ENCODE measurements at places on chromosomes 13 and 19.

DNA sequence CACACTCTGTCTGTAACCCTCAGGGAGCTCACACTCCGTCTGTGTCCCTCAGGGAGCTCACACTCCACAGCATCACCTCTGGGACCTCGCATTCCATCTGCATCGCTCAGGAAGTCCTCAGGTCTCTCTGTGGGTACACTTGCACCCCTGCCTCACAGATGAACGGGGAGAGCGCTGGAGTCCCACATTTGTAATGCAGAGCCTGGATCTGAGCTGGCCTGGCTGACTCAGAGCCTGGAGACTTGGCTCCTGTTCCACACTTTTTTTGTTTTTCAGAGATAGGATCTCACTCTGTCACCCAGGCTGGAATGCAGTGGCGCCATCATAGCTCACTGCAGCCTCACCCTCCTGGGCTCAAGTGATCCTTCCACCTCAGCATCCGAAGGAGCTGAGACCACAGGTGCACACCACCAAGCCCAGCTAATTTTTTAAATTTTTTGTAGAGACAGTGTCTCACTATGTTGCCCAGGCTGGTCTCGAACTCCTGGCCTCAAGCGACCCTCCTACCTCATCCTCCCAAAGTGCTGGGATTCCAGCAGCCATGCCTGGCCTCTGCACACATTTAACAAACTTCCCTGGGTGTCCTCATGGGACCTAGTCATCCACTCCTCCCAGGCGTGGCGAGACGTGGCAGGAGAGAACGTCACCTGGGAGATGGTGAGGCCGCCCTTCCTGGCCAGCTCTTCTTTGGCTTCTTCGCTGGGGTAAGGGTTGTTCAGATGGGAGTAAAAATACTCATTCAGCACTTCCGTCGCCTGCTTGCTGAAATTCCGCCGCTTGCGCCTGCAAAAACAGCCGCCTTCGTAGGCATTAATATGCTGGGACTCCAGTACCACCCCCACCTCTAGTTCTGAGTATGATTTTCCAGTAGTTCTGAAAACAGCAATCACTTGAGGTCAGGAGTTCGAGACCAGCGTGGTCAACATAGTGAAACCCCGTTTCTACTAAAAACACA lies 31.0 kb downstream of the CILP2 start:
- no peak for DNase-seq

DNA sequence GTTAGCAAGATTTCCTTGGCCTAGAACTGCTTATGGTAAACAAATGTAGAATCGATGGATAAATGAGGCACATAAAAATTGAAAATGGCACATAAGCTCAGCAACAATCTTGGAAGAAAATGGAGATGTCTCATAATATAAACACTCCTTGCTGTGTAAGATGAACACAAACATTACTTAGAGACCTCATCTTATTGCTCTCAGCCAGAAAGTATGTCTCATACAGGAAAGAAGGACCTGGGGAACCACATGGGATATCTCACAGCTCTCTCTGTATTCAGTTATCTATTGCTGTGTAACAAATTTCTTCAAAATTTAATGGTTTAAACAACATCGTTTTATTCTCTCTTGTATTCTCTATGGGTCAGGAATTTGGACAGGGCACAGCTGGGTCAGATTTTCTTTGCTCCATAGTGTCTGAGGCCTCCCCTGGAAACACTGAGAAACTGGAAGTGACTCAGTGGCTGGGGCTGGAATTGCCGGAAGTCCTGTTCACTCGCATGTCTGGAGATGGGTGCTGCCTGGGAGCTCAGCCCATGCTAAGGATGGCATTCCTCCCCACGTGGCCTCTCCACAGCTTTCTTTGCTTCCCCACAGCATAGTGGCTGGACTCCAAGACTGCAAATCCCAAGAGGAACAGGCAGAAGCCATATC lies 105.1 kb downstream of the NUFIP1 start:
- peak; percentile 90 for DNase-seq

DNA sequence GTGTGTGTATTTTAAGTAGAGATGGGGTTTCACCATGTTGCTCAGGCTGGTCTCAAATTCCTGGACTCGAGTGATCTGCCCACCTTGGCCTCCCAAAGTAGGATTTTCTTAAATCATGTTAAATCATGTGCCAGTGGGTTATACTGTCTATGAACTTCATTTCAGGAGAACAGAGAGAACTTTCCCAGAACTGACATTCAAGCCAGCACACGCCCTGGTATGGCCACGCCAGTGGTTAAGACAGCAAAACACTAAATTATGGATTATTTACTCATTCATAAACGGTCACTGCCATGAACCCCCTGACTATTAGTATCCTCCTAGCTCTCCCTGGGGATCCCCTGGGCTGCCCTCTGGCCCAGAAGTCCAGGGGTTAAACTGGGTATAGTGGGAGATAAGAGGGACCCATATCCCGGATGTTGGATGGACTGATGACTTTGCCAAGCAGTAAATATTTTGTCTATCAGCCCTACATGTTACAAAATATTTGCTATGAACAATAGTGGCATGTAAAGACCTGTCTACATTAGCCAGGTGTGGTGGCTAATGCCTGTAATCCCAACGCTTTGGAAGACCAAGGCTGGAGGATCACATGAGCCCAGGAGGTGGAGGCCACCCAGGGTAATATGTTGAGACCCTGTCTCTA lies 16.1 kb upstream of the STRN4 start:
- DNase-seq = no peak

GRCh38 chr13:20057963-20058362 lies 99.4 kb downstream of the ZMYM2 start:
- DNase-seq = no peak

- DNase-seq = no peak
Measured at GRCh38 chr13:112719556-112719955, 29.7 kb downstream of the ATP11A start.

DNA sequence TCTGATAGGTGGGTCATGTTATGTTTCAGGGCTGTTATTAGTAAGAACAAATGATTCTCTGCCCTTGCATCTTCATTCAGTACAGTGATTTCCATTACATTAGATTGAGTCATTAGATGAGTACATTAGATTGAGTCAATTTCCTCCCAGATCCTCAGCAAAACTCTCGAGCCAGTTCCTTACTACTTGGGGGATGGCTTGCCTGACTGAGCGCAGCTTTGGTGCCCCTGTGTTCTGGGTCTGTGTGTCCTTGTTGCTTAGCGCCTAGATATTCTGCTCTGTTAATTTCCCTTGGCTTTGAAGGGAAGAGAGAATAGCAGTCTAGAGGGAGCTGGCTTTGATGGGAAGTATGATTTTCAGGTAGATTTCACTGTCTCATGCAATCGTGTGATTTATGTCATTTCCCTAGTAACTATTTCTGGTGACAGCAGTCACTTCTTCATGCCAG lies 19.1 kb upstream of the SCEL start:
- DNase-seq = peak; percentile 12

GRCh38 chr13:42380420-42381164 lies 108.6 kb downstream of the AKAP11 start:
- no peak for DNase-seq

DNA sequence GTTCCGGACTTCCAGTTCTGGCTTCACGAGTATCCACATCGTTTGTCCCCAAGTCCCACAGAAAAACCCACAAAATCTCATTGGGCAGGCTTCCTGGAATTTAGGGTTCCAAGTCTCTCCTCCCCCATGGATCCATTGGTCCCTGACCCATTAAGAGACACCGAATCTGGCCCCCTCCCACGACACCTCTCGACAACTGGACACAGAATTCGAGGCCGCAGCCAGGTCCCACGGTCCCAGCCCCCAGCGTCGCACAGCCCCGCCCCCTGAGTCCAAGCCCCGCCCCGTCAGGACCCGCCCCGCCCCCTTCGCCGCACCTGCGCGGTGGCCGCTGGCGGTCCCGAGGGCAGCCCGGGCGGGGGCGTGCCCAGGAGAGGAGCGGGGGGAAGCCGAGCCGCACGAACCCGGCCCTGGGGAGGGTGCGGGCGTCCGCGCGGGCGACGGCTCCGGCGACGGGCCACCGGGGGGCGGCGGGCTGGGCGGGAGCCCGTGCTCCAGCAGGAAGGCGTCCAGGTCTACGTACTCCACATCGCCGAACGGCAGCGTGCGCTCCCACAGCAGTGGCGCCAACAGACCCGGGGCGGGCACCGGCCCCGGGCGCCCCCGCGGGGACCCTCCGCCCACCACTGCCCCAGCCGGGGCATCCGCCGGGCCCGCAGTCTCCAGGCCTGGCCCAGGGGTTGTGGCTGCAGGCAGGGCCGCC lies 1.8 kb downstream of the DBP start:
- no peak for DNase-seq

DNA sequence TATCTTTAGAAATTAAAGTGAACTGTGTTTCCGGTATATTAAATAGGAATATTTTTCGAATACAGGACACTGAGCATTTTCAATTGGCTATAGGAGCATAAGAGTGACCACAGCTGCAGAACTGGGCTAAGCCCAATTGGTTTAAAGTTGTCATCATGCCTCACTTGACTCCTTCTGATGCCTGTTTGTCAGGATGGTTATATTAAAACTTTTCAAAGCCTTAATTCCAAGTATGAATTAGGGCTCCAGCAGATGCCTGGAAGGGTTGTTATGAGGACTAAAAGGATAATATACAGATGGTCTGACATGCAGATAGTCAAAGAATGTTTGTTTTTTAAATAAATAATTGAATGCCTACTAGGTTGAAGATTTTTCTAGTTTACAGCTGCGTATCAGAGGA lies 100.0 kb downstream of the LMO7 start:
- no peak for DNase-seq

DNA sequence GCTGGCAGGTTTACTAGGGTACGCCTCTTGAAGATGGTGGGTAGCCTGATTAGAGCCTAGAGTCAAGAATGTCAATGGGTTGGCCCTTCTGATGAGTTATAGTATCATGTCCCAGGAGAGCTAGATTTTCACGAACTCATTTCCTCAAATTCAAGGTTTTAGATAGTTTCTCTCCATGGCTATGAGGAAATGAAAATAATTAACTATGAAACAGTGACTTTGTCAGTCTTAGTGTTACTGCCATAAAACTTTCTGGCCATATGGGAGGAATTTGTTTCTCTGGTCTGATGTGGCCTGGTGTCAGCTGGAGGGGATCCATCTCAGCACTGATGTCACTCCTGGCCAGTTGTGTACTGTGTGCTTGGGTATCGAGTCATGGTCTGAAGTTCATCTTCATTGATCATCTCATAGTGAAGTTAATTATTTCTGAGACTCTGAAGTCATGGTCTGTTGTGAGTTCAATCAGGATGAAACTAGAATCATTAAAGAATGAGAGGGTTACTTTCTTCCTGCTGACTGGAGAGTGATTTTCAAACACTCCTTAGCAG lies 49.4 kb upstream of the TNFSF11 start:
- peak; percentile 58 for DNase-seq

GRCh38 chr19:7561325-7561724 lies 25.8 kb downstream of the PNPLA6 start:
- DNase-seq = no peak

- DNase-seq = no peak
Measured at GRCh38 chr13:114268344-114269280, 12.8 kb upstream of the UPF3A start.

GRCh38 chr13:113853518-113854237 lies 10.2 kb downstream of the GAS6 start:
- DNase-seq = peak; percentile 51

DNA sequence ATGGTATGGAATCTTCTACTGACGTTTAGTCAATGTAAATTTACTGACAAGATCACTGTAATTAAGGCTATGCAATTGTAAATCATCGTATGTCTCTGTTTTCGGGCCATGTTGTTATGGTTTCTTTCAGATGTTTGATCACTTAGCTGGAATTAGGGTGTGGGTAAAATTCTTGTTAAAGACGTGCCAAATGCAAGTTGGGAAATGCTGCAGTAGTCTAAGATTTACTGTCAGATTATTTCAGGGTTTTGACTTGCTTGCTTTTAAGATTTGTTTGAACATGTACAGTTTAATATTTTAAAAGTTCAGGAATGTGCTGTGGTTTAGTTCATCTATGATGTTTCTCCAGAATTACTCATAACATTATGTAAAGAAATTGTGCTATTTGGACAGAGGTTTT lies 10.8 kb downstream of the NDFIP2 start:
- DNase-seq = peak; percentile 68

- no peak for DNase-seq
Measured at GRCh38 chr19:35407619-35408018, 36.8 kb downstream of the GPR42 start.

DNA sequence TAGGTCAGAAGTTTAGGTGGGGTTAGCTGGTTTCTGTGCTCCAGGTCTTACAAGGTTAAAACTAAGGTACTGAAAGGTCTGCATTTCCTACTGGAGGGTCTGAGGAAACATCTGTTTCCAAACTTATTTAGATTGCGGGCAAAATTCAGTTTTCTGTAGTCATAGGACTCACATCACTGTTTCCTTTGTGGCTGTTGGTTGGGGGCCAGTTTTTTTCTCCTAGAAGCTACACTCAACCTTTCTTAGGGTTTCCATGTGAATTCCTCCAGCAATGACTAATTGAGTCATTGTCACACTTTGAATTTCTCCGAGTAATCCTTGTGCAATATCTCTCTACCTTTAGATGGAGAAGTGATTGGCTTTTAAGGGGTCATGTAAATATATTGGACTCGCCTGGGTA lies 773.4 kb upstream of the SLITRK1 start:
- DNase-seq = no peak

DNA sequence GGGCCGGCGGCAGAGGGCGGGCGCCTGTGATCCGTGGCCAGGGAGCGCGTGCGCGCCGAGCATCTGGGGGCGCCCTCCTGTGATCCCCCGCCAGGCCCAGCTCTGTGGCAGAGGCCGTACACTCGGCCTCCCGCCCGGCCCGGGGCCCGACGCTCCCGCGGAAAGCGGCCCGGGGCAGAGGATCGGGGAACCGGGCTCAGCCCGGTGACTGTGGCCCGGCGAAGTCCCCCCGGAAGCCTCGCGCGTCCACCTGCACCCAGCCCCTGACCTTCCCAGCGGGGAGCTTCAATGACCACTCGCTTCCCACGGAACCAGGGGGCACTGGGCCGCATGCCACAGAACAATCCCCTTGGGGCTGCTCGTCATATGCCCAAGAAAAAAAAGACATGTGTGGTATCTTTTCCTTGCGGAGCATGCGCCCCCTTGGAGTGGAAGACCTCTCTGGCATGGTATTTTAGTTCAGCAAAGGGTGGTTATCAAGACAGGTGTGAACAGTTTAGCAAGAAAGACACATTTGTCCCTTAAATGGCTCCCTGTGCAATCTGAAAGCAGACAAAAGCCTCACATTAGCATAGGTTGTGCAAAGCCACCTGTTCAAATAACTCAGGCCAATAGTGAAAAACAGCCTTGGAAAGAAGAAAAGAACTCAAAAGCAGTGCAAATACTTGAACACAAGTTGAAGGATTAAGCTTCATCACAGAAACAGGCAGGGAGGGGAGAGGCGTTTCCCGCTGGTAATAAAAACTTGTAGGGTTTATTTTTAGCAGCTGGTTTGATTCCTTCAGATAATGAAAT lies 290.9 kb upstream of the SOX21 start:
- no peak for DNase-seq

GRCh38 chr13:70585109-70585508 lies 476.9 kb upstream of the KLHL1 start:
- no peak for DNase-seq

- DNase-seq = no peak
Measured at GRCh38 chr13:28415994-28416421, 78.9 kb downstream of the FLT1 start.

- no peak for DNase-seq
Measured at GRCh38 chr19:18646535-18647370, 9.9 kb downstream of the KLHL26 start.

Measured in mesenchymal stem cell (in vitro differentiated cells and primary cell).